Stimulated activated CD8-positive, alpha-beta memory T cell treated with anti-CD3 and anti-CD28 coated beads, Interleukin-7, amount 100 ng/mL, for 24 hours (primary cell): ENCODE measurements at places on chromosomes 1 and 21.

DNA sequence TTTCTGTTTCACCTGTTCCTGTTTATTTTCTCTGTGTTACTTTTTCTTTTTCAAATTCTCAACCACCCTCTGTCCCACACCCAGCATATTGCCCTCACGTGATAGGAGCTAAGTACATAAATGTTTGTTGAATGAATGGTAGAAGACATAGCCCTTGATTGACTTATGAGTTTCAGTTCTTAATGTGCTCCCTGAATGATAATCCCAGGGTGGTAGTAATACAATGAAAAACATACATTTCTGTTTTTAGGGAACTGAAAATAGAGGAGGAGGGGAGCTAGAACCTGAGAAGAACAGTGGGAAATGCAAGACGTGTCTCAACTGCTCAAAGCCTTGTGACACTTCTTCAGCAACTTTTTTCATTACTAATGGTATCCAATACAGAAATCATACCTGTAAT is 147.1 kb downstream of the SPATA46 start:
- DNase-seq: no peak

DNA sequence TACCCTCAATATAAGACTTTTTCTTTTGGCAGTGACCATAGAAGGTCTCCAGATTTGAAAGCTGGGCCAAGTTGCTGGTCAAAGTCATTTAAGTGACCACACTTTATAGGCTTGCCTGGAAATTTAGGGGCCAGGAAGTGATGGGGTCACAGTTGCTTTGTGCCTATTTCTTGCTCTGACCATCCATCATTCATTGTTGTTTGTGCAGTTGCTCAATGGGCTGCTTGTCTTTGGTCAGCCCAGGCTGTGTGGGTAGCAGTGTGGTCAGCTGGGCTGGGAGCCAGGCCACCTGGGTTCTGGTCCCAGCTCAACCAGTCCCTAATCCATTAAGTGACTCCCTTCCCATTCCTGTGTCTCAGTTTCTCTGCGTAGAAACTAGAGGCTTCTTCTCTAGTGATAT is 2.1 kb upstream of the OTUD7B start:
- DNase-seq: no peak

DNA sequence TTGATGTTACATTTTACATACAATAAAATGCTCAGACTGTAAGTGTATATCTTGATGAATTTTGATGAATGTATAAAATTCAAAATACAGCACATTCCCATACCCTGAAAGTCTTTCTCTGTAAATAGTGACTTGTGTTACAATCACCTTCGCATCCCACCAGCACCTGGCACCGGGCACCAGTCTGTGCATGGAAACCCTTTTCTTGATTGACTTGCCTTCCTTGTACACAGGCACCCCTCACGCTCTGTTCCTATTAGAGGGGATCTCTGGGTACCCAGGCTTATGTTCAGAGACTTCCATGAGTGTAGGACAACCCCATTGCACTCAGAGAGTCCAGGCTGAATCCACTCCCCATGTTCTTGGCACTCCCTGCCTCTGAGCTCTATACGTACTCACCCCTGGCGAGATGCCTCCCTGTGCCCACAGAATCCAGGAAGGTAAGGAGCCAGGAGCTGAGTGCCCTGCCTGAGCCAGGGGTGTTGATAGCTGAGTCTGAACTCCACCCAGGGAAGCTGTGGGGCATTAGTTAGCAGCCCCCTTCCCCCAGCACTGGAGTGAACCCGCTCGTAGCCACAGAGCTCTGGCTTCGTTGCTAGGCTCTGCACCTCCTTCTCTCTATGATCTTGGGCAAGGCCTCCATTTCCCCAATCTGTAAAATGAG is 22.5 kb upstream of the PKP1 start:
- DNase-seq: no peak

- DNase-seq: no peak
Measured at GRCh38 chr1:198118134-198118533, 38.7 kb upstream of the NEK7 start.

DNA sequence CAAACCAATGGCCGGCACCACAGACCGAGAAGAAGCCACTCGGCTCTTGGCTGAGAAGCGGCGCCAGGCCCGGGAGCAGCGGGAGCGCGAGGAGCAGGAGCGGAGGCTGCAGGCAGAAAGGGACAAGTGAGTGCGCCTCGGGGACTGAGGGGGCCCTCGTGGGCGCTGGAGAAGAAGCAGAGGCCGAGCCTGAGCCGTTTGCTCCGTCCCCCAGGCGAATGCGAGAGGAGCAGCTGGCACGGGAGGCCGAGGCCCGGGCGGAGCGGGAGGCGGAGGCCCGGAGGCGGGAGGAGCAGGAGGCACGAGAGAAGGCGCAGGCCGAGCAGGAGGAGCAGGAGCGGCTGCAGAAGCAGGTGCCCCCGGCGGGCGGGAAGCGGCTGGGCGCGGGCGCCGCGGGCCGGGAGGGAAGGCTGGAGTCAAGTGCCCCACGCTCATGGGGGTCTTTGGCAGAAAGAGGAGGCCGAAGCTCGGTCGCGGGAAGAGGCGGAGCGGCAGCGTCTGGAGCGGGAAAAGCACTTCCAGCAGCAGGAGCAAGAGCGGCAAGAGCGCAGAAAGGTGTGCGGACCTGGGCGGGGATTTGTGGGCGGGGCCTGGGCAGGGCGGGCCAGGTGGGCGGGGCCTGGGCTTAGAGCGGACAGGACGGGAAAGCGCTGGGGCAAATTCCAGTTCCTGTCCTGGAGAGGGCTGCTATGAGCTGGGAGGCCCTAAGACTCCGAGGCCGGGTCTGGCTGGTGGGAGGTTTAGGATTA is 22.7 kb downstream of the MAP7D1 start:
- DNase-seq: no peak

DNA sequence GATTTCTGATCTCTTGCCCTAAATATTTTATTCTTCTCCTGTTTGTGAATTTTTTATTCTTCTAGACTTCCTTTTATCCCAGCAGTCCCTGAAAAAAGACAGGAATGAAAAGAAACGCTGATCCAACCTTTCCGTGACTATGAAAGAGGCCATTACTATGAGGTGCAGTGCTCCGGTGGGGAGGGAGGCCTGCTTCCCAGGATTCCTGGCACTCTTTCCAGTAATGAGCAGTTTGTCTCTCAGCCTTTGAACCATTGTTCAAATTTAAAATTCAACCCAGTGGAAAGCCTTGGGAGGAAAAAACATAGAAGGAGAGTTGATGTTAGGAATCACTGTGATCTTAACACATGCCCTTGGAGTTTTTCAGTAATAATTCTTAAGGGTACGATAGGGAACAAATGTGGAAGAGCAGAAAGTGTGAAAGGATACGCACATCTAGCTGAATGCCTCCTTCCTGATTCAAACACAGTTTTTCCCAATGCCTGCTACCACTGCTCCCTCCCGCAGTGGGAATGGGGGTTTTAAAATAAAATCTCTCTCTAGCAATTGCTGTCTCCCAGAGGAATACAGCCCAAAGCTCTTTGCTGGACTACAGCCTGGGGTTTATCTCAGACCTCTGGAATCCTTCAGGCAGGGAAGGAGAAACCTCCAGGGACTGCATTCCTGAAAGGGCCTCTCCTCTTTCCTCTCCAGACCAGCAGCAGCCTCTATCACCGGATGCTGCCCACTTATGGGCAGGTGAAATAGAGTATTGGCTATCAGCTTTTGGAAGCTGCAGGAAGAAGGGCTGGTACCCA is 6.1 kb downstream of the IER5 start:
- no peak for DNase-seq

DNA sequence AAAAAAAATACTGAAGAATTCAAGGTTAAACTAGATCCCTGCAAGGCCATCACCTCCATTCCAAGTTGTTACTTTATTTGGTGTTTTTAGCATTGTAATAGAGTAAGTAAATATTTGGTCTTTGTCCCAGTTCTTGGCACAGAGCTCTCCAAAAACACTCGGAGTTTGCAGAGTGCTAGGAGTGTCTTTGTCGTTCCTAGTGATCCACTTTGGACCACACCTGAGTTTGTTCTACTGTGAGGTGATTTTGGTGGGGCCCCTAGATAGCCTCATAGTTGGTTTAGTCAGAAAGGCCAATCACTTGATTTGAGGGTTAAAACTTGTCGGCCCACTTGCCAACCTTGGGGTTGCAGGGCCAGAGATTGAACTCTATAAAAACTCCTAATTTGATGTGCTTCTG is 25.6 kb downstream of the SYNC start:
- no peak for DNase-seq

DNA sequence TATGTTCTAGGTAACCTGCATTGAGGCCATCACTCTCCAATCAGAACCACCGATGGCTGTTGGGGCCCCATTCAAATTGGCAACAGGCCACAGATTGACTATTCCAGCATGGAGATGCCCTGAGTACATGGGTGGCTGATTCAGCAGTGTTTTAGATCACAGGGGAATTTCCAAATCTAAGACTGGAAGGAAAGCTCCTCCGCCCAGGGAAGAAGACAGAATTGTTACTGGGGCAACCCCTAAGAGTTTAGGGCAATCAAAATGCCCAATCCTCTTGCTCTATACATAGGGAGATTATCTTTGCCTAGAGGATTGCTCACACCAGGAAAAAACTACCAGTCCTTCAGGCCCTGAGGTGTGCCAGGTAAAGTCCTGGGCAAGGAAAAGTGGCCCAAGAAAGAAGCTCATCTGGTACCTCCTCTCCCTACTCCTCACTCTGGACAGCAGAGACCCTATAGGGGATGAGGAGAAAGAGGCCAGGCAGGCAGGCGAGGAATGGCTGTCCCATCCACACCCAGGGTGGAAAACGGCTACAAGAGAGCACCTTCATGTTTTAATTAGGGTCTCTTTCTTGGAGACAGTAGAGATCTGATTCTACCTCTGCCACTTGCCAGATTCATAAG is 5.8 kb downstream of the S100A8 start:
- DNase-seq: no peak

GRCh38 chr1:241639623-241640148 is 483 bp downstream of the CHML start:
- DNase-seq: no peak

DNA sequence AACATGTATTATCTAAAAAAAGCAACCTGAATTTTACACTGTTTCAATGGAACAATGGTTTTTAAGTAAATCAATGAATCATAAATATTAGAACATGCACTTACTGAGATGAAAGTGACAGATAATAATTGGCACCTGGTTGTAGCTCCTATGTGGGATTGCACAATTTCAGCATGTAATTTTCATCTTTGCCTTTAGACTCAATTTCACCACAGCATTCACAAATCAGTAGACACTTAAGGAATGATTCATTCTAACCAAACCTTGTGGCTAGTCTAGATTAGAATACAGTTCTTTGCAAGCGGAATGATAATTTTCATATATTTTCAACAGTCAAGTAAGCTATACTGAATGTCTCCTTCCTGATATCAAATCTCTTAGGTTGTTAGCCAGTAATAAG is 853.4 kb downstream of the KCNT2 start:
- no peak for DNase-seq

DNA sequence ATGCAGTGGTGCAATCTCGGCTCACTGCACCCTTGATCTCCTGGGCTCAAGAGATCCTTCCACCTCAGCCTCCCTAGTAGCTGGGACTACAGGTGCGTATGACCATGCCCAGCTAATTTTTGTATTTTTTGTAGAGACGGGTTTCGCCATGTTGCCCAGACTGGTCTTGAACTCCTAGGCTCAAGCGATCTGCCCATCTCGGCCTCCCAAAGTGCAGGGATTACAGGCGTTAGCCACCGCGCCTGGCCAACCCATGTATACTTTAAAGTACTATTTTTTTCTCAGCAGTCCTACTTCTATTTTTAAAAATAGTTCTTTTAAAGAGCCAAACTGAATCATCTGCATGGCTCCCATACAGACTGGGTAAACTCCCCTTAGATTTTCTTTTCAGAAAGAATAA is 3.5 kb downstream of the STK40 start:
- no peak for DNase-seq

DNA sequence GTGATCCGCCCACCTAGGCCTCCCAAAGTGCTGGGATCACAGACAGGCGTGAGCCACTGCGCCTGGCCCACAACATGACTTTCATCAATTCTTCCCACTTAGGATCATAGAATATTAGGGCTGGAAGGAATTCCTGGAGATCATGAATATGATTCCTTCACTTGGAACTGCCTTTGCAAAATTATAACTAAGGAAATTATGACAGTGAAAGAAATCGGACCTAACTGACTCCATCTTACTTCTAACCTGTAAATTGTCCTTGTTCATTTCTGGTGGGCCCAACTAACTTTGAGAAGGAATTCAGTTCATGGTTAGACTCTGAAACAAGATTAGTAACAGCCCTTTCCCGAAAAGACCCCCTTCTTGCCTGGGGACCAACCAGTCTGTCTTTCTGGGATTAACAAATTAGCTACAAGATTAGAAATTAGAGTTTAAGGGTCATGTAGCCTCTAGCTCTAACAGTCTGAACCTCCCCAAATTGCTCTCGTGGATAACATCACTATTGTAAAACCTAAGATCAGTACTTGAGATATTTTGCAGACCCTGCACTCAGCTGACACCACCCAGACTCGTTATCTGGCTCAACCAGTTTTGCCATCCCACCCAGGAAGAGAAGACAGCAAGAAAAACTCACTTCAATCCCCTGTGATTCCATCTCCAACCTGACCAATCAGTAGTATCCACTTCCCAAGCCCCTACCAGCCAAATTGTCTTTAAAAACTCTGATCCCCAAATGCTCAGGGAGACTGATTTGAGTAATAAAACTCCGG is 14.7 kb downstream of the ZBTB8OS start:
- no peak for DNase-seq

DNA sequence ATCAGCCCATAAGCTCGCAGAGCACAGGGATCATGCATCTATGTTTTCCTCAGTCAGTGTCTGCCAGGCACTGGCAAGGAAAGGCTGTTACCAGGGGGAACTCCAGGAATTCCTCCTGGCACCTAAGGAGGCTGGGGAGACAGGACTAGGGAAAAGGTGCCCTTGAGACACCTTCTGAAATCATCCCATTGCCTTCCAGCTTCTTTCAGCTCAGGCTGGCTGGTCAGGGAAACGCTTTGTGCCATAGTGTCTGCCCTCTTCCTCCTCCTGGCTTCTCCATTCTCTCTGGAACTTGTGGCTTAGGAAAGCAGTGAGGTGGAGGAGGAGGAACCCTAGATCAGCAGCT is 13.8 kb downstream of the LMNA start:
- DNase-seq: no peak

DNA sequence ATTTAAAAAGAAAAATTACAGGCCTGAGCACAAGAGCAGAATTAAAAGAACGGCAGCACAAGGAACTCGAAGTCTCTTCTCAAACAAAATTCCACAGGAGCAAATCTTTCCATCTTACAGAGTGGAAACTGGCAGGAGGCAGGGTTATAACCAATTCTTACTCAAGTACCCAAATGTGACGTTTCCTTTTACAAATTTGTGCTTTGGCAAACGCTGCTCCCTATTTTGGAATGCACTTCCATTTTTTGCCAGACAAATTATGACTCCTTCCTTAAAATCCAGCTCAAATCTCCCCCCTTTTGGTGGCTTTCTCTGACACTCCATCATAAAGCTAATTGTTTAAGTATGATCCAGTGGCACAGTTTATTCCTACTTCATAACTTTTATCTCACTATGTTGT is 7.8 kb downstream of the ERI3 start:
- DNase-seq: no peak

DNA sequence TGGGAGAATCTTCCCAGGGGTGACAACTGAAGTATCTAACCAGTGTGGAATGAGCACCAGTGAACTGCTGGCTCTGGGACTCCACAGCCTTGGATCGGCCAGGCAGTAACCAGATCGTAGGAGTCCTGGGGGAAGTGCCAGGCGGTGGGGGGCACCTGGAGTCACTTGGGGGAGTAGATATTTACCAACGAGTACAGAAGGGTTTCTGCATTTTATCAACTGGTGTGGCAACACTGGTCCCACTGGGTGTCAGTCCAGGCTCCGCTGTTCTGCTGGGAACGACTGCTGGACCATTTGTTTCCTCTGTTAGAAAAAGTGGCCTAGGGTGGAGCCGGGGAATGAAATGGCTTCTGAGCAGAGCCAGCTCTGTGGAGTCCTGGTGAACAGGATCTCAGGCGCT is 14.4 kb downstream of the HEYL start:
- DNase-seq: no peak
